ENCODE measurements at places on chromosomes 2 and 18.

DNA sequence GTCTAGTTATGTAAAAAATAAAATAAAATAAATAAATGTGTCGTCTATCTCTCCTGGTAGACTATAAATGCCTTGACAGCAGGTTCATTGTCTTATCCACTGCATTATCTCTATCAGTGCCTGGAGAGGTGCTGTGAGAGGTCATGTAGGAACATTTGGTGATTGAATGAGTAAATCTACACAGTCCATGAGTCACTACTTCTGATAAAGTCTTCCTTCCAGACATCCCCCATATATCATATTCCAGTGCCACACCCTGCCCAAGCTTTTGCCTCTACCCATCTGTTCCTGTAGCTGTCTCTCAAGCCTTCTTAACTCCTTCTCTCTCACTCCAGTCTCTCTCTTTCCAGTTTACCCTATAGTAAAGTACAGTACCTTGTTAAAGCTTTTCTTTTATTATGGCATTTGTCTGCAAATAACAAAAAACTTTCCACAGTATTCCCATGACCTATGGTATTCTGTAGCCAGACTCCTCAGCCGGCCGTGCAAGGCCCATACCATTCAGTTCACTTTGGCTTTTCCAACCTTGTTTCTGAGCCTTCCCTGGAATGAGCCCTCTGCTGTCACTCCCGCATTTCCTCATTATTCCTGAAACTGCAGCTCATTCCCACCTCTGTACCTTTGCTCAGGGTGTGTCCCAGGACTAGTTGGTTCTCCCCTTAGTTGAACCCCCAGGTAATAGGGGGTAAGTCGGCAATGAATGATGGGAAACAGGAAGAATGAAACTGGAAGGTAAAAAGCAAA is 37.5 kb downstream of the ANXA4 start:
- no peak for DNase-seq

DNA sequence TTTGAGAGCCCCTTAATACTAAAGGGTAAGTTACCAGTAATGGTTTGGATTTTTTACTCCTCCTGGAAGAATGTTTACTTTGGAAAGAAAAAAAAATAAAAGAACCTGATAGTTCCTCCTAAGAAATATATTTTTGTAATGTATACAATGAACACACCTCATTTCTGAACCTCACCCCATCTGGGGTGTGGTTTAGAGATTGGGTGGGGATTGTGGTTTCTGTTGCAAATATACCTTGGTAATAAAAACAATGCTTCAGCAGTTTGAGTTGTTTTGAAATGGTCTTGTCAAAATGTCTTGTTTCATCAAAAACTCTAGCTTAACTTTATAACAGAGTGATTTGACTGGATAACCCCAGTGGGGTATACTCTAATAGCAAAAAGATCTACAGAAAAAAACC is 448.9 kb upstream of the MEIS1 start:
- no peak for DNase-seq

DNA sequence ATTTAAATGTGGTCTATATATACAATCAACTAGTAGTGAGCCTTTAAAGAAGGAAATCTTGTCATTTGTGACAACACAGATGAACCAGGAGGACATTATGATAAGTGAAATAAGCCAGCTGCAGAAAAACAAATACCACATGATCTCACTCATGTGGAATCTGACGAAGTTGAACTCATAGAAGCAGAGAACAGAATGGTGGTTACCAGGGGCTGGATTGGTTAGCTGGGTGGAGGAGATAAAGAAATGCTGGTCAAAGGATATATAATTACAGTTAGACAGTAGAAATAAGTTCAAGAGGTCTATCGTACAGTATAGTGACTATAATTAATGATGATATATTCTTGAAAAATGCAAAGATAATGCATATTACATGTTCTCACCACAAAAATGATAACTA is 267.9 kb downstream of the FBXO15 start:
- no peak for DNase-seq

GRCh38 chr2:39550701-39551285 is 113.7 kb upstream of the MAP4K3 start:
- no peak for DNase-seq

DNA sequence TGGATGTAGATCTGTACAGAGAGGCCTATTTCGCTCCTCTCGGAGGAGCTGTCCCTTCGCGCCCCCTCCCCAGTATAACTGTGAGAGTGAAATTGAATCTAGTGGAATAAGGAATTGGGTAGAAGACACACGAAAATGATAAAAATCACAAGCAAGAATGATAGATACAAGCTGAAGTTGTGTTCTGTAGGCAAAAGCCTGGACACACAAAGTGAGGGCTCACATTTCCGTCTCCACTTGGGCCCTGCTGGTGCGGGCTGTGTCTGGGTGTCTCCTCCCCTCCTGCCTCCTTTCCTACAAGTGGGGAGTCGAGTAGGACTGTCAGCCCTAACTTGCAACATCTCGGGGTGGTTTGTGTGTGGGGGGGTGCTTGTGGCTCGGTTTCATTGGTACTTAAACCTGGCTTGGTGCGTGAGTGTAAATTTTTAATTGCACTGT is 457 bp upstream of the SP9 start:
- DNase-seq, result no peak

- no peak for DNase-seq
Measured at GRCh38 chr18:75377258-75377657, 50.2 kb downstream of the SMIM21 start.

DNA sequence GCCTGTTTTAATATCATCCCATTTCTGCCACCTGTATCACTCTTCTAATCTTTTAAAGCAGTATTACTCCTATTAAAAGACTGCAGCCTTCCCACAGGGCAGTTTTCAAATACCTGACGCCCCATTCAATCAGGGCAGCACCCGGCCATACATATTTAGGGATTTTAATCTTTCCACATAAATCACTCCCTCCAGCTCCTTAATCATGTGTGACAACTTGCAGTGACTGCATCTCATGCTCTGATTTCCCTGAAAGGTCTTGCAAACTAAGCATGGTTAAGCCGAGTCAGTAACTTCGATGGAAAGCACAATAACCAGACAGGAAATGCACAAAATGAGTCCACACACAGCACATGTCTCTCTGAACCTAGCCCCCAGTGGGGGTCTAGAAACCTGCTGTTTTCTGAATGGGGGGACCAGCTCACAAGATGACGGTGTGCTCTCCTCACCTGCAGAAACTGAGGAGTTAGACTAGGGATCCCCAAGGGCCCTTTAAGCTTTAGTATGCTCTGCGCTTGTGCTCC is 116.9 kb upstream of the CREB1 start:
- no peak for DNase-seq

Measured in A673 (cell line).